Activated CD4-positive, alpha-beta T cell treated with anti-CD3 and anti-CD28 coated beads, Interleukin-2, amount 50 U/mL, for 4 hours (primary cell): ENCODE measurements at places on chromosomes 6 and 20.

- no peak for DNase-seq
Measured at GRCh38 chr6:123859291-123859690, 55.6 kb downstream of the NKAIN2 start.

- DNase-seq = no peak
Measured at GRCh38 chr6:134564705-134565104, 246.8 kb upstream of the SGK1 start.

- DNase-seq = no peak
Measured at GRCh38 chr6:36229223-36229622, 32.7 kb downstream of the BRPF3 start.

GRCh38 chr20:62548471-62548870 is 72.7 kb upstream of the GATA5 start:
- DNase-seq = no peak

GRCh38 chr6:83574783-83575182 is 62.4 kb downstream of the PRSS35 start:
- no peak for DNase-seq

DNA sequence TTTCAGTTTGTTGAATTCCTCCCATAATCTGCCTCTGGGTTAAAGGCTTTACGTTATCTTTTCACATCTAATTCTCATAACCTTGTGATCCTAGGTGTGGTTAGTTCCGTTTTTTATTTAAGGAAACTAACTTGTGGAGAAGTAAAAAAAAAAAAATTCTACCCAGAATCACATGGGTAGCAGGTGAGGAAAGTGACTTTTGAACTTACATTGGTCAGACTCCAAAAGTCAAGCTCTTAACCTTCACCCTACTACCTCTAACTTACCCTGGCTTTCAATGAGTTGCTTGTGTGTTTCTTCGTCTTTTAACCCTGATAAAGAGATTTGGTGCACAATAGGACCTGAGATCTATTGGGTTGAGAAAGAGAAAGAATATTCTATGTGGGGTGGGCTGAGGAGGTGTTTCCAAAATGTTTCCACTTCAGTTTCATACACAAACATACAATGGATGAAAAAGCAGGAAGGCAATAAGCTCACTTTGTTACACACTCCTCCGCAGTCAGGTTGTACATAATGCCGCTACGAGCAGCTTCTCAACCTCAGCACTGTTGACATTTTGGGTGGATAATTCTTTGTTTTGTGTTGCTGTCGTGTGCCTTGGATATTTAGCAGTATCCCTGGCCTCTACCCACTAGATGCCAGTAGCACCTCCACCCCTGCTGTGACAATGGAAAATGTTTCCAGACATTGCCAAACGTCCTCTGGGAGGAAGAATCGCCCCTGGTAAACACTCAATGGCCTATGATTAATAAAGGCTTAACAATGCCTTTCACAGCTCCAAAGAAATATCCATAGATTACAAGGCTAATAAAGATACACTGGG is 193.0 kb upstream of the ZNF217 start:
- DNase-seq = no peak

DNA sequence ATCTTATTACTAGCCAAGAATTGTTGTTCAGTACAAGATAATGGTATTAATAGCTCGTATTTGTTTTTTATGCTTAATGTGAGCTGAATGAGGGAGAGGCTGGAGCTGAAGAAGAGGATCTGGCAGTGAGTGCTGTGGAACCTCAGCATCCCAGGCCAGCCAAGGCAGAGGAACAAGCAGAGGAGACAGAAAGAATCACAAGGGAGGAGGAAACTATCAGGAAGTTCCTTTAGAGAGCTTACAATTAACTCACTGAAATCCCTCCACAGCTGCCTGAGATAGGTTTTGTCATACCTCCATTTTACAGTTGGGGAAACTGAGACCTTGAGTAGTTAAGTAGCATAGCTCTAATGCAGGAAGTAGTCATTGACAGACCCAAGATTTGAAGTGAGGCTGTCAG is 39.9 kb upstream of the TULP4 start:
- DNase-seq = no peak

GRCh38 chr6:56851074-56851473 is 103.8 kb upstream of the BEND6 start:
- no peak for DNase-seq

DNA sequence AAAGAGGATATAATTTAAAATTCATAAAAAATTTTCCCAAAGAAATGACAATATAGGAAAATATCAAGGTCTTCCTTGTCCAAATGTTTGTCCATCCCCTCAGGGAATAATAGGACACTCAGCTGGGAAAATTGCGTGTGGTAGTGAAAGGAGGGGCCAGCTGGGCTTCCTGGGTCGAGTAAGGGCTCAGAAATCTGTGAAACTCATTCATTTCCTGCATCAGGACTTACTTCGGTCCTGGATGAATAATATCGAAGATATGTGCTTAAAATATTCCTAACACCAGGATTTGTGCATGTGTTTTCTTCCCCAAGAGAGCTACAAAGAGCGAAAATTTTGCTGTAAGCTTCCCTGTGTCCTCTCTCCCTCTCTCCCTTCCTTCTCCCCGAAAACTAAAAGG is 118.2 kb upstream of the GJE1 start:
- no peak for DNase-seq

DNA sequence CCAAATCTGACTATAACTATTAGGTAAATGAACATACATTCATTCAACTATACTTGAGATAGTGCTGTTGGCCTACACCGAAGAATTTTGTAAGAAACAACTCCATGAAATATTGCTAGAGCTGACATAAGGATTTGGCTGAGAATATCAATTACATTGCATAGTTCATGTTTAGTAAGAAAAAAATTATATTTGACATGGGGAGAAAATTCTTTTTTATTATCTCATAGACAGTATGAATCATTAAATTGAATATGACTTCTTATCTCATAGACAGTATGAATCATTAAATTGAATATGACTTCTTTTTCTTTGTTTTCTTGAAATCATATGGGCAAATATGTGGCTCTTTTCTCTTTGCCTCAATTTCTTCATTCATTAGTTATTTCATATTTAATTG is 212.3 kb upstream of the HSF2 start:
- no peak for DNase-seq

GRCh38 chr20:50850721-50851286 is 55.9 kb downstream of the BCAS4 start:
- DNase-seq = no peak

- DNase-seq = no peak
Measured at GRCh38 chr6:14924126-14925024, 321.5 kb upstream of the JARID2 start.

DNA sequence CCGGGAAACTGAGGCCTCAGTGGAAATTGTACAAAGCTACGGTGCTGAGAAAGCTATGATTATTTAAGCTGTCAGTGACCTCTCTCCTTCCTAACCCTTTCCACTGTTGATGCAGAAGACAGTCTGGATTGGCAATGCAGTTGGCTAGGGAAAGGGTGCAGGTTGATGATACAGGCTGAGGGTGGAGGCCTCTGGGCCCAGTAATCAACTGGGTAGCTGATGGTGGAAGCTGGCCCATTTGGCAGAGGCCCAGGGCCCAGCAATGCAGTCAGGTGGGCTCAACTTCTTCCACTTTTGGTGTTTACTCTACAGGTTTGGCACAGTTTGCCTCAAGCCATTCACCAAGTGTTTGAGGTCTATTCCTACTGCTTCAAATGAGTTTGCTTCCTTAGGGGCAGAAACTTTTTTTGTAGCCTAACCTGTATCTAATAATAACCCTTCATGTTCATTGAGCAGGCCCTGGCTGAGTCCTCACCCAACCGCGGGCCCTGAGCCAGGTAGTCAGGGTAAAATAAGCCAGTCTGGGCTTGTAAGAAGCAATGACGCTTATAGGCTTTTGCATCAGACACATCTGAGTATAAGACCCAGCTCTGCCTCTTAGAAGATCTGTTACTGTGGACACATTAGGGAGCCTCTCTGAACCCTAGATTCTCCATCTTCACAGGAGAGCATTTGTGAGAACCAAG is 12.1 kb downstream of the BCL2L1 start:
- DNase-seq = no peak

GRCh38 chr6:123953920-123954319 is 150.3 kb downstream of the NKAIN2 start:
- DNase-seq = no peak

- DNase-seq = no peak
Measured at GRCh38 chr6:70738028-70738427, 70.3 kb downstream of the SMAP1 start.

DNA sequence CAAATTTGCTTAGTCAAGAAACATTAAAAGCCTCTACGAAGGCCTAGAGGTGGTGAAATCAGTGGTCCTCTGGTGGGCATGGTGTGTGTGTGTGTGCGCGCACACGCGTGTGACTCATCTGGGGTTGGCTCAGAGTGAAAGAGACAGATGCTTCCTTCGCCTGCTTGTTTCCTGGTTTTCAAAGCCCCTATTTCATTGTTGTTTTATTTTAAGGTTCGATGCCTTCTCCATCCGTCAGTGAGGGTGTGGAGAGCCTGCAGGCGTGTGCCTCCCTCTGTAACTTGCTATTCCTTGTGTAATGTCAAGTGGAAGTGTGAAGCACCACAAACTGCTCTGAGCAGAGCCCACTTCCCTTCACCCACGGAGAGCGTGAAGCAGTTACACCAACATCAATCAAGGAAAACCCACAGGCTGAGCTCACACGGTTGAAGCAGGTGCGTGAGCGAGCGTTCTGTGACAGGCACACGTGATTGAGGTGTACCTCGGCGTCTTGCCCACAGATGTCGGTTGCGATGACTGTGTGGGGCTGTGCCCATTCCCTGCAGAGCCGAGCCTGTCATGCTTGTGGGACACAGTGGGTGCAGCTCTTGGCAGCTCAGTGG is 233.9 kb downstream of the PRL start:
- DNase-seq = no peak

GRCh38 chr6:104126315-104127005 is 733.3 kb downstream of the HACE1 start:
- DNase-seq = no peak

DNA sequence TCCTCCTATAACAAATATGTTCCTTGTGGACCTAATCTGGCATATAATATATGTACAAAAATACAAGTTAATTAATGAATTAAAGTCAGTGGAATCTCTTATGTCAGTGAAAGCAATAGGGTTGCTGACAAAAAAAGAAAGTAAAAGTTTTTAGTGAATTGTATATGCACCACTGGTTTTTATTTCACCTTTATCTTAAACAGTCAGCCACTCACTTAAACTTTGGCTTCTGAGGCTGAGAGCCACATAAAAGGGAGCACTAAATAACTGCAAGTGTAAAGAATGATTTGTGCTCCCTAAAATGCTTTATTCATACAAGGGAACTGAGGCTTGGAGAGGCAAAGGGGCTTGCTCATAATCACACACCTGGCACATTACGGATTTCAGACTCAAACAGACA is 9.9 kb upstream of the F13A1 start:
- DNase-seq = no peak

GRCh38 chr6:145893586-145893985 is 70.6 kb downstream of the SHPRH start:
- no peak for DNase-seq

DNA sequence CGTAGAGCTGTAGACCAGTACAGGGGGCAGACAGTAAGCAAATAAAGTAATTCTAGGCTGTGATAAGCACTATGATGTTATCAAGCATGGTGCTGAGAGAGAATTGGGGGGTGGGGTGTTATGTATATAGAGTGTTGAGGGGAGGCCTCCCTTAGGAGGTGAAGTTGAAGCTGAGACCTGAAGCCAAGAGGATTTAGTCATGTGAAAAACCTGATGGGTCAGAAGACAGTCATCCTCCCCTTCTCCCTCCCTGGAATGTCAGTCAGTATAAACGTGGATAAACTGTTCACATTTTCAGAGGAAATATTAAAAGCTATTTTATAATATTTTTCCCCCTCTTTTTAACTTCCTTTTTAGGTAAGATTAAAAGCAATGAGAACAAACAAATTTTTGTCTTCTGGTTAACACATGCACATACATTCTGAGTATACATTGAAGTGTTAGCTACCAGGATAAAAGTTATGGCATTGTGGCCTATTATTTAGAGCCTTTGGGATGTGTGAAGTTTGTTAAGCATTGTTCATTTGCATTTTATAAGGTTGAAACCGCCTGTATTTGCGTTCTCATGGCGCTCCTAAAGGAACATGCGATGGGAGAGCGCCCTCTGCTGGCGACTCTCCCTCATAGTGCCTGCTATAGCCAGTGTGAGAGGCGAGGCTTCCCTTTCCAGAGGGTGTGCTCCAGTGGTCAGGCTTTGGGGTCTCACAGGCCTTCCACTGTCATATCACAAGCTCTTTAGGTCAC is 35.4 kb upstream of the MAPK13 start:
- peak; percentile 77 for DNase-seq

DNA sequence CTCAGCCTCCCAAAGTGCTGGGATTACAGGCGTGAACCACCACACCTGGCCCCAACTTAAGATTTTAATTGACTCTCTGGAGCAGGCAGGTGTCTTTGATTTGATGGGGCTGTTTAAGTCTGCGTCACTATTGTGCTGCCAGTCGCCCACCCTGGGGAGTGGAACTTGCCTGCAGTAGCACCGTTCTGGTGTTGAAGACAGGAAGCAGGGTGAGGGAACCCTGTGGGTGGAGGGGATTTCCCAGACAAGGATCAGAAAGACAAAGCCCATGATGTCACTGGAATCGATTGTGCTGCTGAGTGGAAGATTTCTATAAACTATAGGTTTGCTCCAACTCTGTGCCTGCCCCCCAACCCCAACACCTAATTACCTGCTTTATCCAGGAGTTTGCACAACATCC is 11.0 kb downstream of the ALDH8A1 start:
- DNase-seq = peak; percentile 60

DNA sequence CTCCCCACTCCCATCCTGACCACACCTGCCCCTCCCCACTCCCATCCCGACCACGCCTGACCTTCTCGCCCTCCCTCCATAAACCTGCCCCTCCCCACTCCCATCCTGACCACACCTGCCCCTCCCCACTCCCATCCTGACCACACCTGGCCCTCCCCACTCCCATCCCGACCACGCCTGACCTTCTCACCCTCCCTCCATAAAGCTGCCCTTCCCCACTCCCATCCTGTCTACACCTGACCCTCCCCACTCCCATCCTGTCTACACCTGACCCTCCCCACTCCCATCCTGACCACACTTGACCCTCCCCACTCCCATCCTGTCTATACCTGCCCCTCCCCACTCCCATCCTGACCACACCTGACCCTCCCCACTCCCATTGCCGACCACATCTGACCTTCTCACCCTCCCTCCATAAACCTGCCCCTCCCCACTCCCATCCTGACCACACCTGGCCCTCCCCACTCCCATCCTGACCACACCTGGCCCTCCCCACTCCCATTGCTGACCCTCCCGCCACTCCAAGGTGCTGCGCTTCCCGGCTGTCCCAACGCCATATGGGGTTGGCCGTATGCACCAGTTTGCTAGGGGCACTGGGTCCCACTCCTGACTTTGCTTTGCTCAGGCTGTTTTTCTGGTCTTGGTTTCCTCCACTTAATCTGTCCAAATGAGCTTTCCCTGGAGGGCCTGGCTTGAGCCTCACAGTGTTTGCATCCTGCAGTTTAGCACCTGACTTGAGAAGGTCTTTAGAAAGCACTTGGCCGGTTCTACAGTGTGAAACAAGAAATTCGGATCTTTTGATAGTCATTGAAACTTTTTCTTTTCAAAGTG is 2.9 kb downstream of the KIF25 start:
- DNase-seq = no peak

GRCh38 chr6:74717591-74717990 is 488.3 kb downstream of the COL12A1 start:
- DNase-seq = no peak
